ENCODE measurements at places on chromosomes 3 and 15.

- no peak for DNase-seq
These were observed 316.6 kb downstream of the RBMS3 start for GRCh38 chr3:29597376-29598008.

DNA sequence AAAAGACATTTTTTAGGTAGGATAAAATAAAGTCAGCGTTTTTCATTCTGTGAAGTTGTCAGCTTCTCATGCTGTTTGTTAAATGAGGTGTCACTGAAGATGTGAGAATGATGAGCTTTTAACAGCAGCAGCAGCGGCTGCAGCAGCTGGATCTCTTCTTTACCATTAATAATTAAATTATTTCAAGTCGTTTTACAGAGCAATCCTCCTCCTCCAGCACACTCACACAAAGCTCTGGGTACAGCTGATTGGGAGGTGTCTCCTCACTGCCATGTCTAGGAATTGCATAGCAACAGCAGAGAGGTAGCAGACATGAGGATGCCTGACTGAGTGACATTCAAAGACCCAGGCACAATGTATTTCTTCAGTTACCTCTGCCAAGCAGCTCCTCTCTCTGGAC lies 46.7 kb upstream of the PLAAT1 start:
- no peak for DNase-seq

DNA sequence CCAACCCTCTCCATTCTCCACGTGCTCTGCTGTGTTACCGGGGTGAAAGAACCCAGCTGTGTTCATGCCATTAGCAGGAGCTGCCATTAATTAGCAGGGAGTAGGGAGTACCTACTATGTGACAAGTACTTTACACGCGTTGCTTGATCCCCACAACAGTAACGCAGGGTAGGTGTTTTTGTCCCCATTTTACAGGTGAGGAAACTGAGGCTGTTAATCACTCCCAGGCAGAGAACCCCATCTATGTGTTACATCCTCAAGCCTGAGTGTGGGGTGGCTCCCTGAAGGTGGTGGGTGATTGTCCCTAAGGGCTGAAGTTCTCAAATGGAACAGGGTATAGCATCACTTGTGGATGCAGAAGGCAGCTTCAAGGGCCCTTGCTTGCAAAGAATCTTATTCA lies 22.8 kb downstream of the MELTF start:
- DNase-seq: no peak

GRCh38 chr3:17740721-17741141 lies 1.7 kb downstream of the TBC1D5 start:
- no peak for DNase-seq

GRCh38 chr3:173287361-173287760 lies 110.2 kb upstream of the NLGN1 start:
- no peak for DNase-seq

DNA sequence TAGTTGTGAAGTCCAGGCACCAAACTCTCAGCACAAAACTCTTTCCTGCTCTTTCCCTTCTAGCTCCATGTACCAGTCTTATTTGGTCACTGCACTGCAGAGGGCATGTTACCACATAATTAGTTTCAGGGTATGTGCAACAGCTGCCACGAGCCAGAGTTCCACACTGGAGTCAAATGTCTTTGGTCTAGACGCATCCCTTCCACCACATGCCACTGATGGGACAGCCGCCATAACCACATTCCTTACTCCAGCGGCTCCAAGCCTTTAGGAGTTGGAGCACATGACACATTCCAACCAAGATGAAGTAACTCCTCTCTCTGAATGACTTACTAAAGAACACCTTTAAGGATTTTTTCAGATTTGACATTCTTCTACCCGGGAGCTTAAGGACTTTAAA lies 153.4 kb downstream of the ERC2 start:
- no peak for DNase-seq
